ENCODE measurements at places on chromosomes 5 and 9.

DNA sequence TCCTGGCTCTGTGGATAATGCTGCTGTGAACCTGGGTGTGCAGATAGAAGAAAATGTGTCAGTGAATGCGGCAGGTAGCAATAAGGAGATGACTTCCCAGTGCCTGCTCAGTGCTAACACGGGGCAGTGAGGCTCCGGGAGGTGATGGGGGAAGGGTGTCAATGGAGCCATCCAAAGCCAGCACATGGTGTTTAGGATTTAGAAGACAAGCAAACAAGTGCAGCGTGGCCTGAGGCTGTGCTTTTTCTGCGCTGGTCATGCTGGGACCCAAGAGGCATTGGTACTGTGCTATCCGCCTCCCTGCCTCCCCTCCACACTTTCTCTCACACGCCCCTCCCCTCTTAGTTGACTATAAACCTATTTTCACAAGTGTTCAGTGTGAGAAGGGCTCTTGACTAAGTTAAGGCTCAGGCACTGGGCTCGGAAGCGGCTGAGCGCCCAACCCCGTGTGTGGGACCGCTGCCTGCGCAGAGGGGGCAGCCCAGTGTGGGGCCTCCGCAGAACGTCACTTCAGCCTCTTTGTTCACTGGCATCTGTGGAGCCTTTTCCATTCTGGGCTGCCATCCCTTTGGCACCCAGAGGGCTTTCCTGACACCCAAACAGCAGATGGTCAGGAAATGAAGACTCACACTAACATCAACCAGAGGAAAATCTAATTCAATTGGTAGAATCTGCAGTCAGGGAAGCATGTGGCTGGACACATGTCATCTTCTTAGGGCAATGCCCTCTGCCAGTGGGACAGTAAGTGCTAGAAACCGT lies 21.8 kb upstream of the NINJ1 start:
- no peak for DNase-seq

GRCh38 chr5:39761199-39761950 lies 336.6 kb upstream of the DAB2 start:
- DNase-seq, result no peak

- DNase-seq, result no peak
Observed at GRCh38 chr9:17926246-17926645, 347.4 kb downstream of the SH3GL2 start.

DNA sequence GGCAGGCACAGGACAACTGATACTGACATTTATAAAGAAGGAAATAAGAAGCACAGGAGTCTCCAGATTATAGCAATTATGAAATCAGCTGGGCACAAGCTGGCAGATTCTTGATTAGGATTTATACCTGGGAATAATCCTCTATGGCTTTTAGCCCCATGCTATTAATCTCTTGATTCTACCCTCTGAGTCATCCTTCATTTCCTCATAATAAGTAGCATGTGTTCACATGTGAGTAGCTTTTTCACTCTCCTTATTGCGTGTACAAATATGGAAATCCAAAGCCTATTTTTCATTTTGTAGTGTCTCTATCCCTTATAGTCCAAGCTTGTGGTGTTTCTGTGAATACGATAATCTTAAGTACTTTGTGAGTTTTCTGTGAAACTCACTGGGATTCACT lies 185.0 kb upstream of the PRLR start:
- DNase-seq, result no peak

- DNase-seq, result no peak
Observed at GRCh38 chr9:19102181-19102630, 498 bp downstream of the HAUS6 start.

DNA sequence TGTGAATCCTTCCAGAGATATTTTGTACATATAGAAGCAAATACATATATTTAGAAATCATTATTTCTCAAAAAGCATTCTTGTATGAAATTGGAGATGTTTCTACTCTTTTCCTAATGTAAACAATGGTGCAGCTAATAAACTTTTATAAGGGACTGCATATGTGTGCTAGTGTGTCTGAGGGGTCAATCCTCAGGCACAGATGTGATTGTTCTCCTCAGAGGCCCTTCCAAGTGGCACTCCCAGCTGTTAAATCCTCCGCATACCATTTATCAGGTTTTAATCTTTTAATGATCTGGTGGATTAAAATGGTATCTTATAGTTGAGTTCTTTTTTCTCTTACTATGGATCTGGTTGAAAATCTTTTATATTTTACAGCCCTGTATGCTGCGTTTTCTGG lies 5.6 kb upstream of the OMD start:
- no peak for DNase-seq

GRCh38 chr5:9337928-9338595 lies 207.8 kb downstream of the SEMA5A start:
- no peak for DNase-seq

GRCh38 chr5:683551-684481 lies 9.3 kb downstream of the TPPP start:
- no peak for DNase-seq

DNA sequence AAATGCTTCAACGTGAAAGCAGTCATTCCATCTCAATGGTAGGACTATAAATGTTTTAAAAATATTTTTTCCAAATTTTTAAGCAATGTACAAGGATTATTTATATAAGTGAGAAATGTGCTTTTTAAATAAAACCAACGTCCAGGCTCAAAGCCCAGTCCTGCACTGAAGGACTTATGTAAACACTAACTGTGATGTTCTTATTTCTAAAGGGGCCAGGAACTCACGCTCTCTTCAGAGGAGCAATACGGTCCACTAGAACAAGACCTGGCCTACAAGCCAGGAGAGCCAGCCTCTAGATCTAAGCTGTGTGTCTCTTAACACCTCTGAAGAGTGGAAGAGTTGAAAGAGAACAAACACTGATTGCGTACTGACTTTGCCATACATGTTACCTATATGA lies 12.1 kb downstream of the TTLL11 start:
- DNase-seq, result no peak

DNA sequence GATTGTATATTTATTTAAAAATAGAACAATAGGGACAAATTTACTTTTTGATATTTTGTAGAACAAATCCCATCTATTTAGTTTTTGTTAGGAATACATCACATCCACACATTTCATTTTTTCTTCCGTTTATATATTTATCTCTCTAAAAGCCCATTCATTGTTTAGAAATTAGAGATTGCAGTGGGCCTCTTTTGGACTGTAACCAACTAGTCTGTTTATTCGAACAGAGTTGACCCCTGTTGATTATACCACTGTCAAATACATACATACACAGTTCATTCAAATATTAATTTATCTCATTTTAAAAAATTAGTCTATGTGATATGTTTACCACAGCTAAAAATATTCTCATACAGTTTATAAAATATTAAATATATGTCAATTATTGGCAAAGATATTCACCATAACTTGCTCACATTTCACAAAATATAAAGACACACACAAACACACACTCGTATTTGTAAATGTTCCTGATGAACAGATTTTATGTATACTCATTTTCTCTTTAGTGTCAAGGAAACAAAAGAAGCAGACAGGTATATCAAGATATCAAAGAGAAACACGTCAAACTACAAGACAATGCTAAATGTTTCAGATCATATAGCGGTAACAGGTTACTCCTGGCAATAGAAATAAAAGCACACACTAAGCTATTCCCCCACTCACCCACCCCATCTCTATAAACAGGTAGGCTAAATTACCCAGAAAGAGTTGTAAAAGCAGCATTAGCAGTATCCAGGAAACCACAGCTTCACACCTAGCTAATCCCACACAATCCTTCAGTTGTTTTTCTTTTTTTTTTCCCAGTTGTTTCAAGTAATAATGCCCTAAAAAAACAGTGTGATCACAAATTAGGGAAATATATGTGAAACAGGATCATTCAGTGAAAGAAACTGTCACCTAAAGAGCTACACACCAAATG lies 283.9 kb downstream of the ADAMTS6 start:
- DNase-seq, result peak; percentile 53

- no peak for DNase-seq
Observed at GRCh38 chr5:135486131-135487036, 34.2 kb upstream of the TIFAB start.

DNA sequence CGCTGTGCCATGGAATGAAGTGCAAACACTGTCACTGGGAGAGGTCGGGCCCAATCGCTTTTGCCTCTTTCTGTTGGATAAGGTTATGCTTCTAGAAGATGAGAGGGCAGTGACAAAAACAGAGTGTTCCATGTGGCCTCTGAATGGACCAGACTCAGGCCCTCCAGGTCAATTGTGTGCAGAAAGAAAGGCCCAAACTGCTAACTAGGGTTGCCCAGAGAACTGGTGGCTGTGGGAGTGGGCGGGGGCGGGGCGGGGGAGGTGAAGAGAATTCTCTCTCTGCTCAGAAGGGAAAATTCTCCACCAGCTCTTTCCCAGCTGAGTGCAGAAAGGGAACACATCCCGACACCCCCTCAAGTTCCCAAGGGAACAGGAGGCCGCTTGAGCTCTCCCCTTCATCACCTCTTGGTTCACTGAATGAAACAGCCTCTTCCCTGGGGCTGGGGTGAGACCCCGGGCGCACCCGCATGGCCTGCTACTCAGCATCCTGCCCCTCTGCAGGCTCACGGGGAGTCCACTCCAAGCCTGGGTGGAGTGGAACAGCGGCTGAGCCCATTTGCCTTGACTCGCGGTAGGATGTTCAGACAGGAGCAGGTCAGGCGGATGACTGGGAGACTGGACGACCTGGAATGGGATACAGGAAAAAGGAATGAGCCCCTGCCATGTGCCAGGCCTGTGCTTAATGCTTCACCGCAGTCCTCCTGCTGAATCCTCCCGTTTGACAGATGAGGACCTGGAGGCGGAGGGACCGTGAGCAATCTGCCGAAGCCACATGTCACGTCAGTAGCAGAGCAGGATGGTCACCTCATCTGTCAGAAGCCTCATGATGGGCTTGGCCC lies 93.8 kb upstream of the FANCC start:
- DNase-seq, result no peak

DNA sequence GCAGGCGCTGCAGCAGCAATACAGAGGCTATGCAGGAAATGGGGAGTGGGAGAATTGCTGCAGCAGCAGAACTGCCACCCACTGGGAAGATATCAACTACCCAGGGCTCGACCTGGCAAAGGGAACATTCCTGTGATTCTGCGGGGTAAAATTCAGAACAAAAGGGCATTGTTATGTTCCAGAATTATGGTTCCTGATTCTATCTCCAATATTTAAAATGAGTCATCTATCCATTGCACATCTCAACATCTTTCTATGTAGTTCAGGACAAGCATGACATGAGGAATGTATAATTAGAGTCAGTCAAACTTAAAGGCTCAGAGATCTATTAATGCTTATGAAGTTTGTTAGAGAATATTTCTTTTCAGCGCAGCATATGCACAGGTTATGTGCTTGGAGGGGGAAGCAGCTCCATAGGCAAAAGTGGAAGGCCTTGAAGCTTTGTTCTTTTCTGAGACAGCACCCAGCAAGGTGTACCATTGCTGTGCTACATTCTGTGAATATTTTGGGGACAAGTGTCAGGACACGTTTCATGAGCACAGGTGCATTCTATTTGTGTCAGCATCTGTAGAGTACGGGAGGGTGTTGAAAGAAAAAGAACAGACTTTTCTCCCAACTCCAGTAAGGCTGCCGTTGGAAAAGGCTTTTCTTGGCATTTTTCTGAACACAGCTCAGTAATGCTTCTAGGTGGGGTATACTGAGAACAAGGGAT lies 395.6 kb upstream of the MPDZ start:
- DNase-seq, result no peak

GRCh38 chr9:20570087-20570486 lies 52.2 kb downstream of the MLLT3 start:
- peak; percentile 58 for DNase-seq

DNA sequence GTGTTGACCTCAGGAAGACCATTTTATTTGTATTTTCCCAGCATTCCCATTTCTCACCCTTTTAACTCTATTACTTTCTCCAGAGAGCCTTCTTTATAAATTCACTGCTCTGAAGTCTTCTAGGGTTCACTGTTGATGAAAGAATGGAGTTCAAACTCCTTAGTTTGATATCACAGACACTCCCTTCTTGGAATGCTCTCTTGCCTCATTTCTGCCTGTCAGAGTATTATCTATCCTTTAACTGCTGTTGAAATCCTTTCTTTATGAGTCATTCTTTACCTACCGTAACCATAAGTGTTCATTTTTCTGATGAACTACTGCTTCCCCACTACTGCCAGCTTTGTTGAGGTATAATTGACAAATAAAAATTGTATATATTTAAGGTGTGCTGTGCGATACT lies 4.3 kb downstream of the RIC1 start:
- peak; percentile 79 for DNase-seq

DNA sequence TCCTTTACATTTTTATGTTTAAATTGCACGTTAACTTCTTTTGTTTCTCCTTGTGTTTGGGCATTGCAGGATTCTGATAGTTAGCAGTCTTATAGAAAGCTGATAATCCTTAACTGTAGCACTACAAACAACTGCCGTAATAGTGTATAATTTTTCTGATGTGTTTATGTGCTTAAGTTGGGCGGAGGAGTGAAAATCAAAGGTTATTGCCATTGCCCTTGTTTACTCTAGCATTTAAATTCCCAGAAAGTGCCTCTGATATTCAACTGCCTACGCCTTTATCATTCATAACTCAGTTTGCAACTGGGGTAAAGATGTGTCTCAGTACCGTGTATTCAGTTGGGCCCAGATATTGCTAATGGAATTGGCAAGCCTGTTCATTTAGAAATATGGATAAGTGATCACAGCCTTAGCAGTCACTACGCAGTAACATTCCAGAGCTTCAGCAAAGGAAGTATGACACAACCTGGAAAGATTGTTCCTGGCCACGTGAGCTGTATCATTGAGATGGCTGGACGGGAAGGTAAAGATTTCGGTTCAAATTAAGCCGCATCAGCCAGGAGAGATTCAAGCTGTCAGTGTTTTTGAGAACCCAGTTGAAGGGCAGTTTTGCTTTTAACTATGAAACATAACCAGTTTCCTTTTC lies 28.1 kb upstream of the LRRTM2 start:
- DNase-seq, result peak; percentile 28

GRCh38 chr5:147508711-147509040 lies 1.2 kb downstream of the DPYSL3 start:
- DNase-seq, result no peak

GRCh38 chr9:120859361-120859760 lies 16.6 kb upstream of the PSMD5 start:
- DNase-seq, result no peak

GRCh38 chr9:83688921-83689320 lies 18.8 kb downstream of the UBQLN1 start:
- DNase-seq, result no peak

- DNase-seq, result peak; percentile 72
Observed at GRCh38 chr9:97419309-97419867, 7.5 kb downstream of the TDRD7 start.

- DNase-seq, result no peak
Observed at GRCh38 chr5:13934125-13934524, 10.4 kb downstream of the DNAH5 start.

Data from renal cortical epithelial cell (primary cell).